NCI-H748 treated with DMSO at 0.1 percent for 48 hours (cell line): ENCODE measurements at places on chromosomes 6 and 20.
A peak's percentile ranks its signal among the peaks of the same experiment; 100 is the strongest.

DNA sequence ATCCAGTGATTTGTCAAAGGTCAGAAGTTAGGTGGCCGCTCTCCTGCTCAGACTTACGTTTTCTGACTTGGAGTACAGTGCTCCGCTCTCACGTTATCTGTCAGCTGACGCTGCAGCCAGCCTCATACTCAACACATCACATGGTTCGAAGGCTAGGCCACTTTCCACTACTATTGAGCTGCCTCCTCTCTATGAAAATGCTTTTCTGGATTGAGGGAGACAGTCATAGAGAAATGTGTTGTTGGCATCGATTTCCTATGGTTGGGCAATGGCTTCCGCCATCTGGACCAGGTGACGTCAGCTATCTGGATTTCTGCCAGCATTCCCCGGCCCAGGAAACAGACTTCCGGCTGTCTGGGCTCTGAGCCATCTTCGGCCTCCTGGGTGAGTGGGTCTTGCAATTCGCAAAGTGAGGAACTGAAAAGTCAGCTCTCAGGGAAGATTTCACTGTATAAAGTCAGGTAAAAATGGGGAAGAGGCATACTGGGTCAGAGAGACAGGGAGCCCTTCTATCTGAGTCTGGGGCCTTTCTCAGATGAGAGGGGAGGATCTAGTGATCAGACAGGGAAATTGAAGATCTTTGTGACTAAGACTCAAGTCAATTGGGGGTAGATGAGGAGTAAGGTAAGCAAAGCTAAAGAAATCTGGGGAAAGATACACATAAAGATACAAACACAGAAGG lies 37.5 kb upstream of the IER3 start:
- peak; percentile 69 for DNase-seq

- no peak for DNase-seq
Measured at GRCh38 chr6:110307368-110307767, 50.8 kb downstream of the METTL24 start.

GRCh38 chr20:19784511-19785172 lies 26.6 kb downstream of the RIN2 start:
- peak; percentile 92 for DNase-seq

GRCh38 chr6:136761227-136761922 lies 30.9 kb downstream of the MAP3K5 start:
- no peak for DNase-seq

- DNase-seq: no peak
Measured at GRCh38 chr6:75101896-75102295, 104.0 kb downstream of the COL12A1 start.

DNA sequence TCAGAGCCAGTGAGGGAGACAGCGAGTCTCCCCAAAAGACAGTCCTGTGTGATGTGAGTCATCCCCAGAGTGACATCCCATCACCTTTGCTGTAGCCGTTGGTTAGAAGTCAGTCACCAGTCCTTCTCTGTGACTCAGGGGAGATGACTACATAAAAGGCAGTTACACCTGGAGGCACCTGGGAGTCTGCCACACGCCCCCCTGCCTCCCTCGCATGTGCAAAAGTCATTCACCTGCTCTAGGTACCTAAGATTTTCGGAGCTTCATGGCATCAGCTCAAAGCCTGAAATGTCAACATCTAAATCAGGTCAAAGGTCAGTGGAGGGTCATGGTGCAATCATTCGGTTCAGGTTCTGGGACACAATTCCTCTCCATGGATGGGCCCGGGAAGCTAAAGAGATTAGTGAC lies 50.3 kb downstream of the PRR18 start:
- DNase-seq: no peak

DNA sequence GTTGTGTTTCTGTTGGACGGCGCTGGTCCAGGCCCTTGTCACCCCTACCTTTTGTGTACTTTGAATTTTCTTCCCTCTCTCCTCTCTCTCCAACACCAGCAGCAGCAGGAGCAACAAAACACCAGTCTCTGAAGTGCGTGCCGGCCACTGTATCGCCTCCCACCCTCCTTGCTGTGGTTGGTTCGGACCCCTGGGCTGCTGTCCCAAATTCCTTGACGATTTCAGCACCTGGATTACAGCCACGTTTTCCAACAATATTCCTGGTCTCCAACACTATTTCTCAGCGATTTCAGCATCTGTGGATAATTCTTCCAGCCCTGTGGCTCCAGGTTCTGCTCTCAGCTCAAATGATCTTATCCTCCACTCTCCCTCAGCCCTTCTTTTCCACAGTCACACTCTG lies 11.8 kb downstream of the MAS1 start:
- no peak for DNase-seq

DNA sequence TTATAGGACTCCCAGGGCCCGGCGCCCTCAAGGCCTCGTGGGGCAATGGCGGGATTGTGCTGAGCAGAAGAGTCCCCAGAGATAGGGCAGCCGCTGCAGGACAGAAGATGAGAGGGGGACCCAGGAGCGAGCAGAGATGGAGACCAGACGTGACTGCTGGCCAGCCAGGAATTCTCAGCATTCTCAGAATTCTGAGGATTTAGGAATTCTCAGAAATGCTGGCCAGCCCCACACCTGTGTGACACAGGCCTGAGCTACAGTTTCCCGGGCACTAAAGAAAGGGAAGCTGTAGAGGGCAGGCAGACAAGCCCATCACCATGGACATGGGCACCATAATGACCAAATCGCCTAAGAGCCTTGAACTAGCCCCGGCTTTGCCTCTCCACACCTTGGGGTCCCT lies 186.2 kb upstream of the CDH4 start:
- no peak for DNase-seq

DNA sequence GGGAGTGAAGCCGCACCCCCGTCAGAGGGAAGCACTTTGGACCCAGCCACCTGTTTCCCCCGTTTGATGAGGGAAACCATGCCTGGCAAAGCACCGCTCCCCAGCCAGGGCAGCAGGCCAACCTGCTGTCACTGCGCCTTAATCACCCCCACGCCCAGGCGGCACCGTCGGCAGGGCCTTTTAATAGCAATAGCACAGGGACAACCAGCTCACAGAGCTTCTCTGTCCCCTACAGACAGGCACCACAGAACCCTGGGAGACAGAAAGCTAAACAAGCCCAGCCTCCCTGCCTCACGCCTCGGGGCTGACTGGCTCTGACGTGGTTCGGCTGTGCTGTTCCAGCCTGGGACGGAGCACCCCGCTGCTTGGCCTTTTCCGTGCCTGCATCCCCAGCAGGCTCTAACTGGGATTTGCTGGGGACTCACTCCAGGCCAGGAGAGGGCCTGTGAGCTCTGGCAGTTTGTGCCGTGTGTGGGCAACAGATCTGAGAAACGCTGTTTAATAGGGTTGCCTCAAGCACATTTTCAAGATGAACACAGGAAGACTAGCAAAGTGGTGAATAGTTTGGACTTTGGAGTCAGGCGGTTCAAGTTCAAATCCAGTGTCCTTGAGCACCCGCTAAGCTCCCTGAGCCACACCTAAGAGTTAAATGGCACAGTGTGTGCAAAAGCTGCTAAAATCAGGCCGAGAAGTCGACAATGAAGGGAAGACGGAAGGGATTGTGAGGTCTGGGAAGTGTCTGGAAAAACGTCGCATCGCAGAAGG lies 223.8 kb downstream of the NRN1 start:
- no peak for DNase-seq

- no peak for DNase-seq
Measured at GRCh38 chr6:167238694-167239467, 52.2 kb upstream of the UNC93A start.

GRCh38 chr6:9192405-9192909 lies 757.1 kb upstream of the SLC35B3 start:
- no peak for DNase-seq

- DNase-seq: no peak
Measured at GRCh38 chr6:142562865-142563264, 261.1 kb downstream of the ADGRG6 start.

DNA sequence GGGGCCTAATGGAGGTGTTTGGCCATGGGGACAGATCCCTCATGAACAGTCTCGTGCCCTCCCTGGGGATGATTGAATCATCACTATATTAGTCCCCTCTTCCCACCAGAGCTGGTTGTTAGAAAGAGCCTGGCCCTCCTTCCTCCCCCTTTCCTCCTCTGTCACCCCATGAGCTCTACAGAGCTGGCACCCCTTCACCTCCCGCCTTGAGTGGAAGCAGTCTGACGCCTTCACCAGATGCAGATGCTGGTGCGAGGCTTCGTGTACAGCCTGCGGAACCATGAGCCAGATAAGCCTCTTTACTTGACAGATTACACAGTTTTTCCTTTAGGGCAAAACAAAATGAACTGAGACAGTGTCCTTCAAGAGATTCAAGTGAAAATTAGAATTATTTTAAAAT lies 74.4 kb upstream of the RIPOR2 start:
- no peak for DNase-seq

DNA sequence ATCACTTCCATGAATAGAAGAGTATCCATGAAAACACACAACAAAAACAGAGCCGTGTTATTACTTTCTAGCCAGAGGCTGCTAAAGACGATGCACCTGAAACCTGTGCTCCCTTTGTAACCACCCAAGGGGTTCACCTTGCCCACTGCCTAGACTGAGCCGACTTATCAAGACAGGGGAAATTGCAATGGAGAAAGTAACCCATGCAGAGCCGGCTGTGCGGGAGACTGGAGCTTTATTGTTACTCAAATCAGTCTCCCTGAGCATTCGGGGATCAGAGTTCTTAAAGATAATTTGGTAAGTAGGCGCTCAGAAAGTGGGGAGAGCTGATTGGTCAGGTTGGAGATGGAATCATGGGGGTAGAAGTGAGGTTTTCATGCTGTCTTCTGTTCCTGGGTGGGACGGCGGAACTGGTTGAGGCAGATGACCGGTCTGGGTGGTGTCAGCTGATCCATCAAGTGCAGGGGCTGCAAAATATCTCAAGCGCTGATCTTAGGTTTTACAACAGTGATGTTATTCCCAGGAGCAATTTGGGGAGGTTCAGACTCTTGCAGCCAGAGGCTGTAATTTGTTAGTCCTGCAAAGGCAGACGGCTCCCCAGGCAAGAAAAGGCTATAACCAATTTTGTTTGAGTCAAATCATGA lies 366.6 kb downstream of the PREX1 start:
- DNase-seq: no peak

- peak; percentile 32 for DNase-seq
Measured at GRCh38 chr6:108782179-108783041, 65.8 kb upstream of the ARMC2 start.

DNA sequence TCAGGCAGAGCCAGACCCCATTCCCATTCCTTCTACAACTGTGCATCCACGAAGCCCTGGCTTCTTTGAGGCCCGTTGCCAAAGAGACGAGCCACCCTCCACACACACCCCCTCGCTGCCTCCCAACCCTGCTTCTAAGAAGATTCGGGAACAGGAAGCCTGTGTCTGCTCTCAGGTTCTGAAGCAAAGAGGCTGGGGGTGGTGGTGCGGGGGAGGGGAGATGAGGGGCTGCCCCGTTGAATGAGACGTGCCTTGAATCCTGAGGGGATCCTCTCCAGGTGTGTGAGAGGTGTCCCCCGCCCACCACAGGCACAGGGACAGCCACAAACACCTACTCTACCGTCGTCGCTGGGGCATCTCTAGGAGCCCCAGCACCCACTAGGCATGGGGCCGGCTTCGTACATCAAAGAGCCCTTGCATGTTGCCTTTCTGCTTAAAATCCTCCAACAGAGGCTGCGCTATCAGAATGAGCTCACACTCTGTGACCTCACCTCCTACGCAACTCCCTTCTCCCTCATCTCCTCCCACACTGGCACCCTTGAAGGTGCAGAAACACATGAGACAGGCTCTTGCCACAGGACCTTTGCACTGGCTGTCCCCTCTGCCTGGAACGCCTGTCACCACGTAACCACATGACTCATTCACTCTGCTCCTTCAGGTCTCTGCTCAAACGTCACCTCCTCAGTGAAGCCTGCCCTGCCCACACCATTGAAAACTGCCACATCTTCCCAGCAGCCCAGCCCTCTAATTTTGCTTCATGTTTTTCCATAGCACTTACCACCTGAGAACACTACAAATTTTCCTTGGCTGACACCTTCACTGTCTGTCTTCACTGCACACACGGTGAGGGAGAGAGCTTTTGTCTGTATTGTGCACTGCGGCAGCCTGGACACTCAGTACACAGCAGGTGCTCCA lies 58.5 kb downstream of the PREX1 start:
- DNase-seq: no peak

DNA sequence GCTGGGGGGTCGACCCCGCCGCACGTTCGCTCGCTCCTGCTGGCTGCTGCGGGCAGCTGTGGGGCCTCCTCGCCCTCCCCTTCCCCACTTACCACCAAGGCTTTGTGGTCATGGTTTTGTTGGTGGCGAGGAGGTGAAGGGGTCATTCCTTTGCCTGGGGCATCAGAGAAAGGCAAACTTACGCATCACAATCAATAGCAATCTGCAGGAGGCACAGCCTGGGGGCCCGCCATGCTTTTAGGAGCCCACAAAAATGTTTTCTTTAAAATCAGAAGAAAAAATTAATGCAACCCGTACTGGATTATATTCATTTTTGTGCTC lies 137.0 kb downstream of the IMPG1 start:
- no peak for DNase-seq

DNA sequence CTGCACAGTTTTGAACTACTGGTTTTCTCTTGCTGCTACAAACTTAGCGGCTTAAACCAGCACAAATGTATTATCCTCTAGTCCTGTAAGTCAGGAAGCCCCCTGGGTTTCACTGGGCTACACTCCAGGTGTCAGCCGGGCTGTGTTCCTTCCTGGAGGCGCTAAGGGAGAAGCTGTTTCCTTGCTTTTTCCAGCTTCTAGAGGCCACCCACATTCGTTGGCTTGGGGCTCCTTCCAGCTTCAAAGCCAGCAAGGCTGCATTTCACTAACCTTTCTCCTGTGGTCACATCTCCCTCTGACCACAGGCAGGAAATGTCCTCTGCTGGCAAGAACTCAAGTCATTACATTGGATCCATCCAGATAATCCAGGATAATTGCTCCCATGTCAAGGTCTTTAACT lies 350.6 kb upstream of the PLCB4 start:
- DNase-seq: no peak

GRCh38 chr6:125054331-125054730 lies 92.1 kb downstream of the RNF217 start:
- DNase-seq: no peak

GRCh38 chr6:337805-338368 lies 45.6 kb downstream of the DUSP22 start:
- DNase-seq: no peak

GRCh38 chr6:32416036-32416435 lies 9.1 kb upstream of the BTNL2 start:
- DNase-seq: no peak

DNA sequence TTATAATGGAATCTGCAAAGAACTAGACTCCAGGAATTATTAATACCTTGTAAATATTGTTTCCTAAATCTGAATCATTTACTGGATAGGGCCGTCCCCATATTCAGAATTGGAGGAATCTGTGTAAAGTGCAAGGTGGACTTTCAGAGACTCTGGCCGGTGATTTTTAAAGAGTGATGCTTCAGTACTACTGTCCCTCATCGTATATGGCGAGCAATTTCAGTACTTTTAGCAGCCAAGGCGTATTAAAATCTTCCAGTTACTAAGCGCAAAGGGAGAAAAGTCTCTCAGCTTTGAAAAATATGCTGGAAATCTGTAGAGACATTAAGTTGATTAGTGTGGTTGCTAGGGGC lies 483 bp downstream of the SMIM26 start:
- no peak for DNase-seq

- no peak for DNase-seq
Measured at GRCh38 chr6:18577491-18577890, 190.3 kb downstream of the RNF144B start.

- peak; percentile 81 for DNase-seq
Measured at GRCh38 chr6:22295145-22295544, 1.7 kb downstream of the PRL start.

- no peak for DNase-seq
Measured at GRCh38 chr6:146041282-146041681, 12.4 kb downstream of the GRM1 start.

- DNase-seq: no peak
Measured at GRCh38 chr6:138800377-138801150, 4.7 kb downstream of the ECT2L start.
